ENCODE measurements at places on chromosomes 5 and 9. TPM values are rescaled to one million over a fixed set of nuclear protein-coding genes. Genes with fewer than 3 reads are reported as not detected.

DNA sequence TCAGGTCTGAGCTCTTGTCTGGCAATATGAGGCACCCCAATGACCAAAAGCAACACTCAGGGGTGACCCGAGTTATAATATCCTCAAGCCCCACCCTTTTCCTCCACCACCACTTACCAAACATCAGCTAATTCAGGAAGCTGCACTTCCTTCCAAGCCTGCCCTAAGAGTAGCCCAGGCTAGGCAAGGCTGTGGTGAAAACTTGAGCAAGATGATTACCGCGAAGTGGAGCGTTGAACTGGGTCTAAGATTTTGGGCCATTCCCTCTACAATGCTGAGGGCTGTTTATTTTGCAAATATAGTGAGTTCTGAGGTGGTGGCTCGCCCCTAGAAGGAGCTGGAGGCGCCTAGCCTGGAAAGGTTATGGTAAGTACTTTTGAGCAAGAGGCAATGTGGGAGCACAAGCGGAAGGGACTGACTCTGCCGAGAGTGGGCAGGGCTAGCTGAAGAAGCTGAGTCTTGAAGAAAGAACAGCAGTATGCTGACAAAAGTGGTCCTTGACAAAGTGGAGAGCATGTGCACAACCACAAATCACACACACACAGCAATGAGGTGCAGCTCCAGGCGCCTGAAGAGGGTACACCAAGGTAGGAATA lies at the start of gene HK3:
HK3 (minus strand) TSS at position 51 of the 596 bp plus-strand sequence. CDS start 3,187 bp downstream, outside the sequence.
- DNase-seq = no peak

DNA sequence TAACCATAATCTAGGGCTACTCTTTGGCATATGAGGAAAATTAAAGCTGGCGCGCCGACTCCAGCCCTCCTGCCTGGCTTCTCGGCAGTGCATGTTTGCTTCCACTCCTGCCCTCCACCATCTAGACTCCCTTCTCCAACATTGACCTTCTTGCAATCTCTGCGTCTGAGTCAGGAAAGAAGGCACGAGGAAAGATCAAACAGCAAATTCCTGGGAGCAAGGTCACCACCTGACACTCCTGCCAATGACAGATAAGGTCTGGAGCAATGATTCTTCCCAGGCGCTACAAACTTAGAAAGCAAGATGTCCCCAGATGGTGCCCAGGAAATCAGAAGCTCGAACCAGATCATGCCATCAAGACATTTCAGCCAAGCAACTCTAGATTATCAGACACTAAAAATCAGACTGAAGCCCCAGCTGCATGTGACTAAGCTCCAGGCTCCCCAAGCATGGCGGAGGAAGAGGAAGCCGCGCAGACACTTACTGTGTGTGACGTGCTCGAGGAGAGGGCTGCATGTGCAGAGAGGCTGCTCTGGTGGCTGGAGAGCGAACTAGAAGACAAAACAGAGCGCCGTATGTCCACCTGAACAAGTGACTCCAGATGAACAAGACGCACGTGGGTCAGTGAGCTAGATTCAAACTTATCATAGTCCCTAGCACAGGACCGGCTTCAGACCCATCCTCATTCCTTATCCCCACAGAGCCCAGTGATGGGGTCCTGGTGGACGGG lies 115.3 kb downstream of the UBE2R2 start:
- no peak for DNase-seq

GRCh38 chr5:73183000-73183399 lies 10.0 kb downstream of the TMEM174 start:
- DNase-seq = no peak

DNA sequence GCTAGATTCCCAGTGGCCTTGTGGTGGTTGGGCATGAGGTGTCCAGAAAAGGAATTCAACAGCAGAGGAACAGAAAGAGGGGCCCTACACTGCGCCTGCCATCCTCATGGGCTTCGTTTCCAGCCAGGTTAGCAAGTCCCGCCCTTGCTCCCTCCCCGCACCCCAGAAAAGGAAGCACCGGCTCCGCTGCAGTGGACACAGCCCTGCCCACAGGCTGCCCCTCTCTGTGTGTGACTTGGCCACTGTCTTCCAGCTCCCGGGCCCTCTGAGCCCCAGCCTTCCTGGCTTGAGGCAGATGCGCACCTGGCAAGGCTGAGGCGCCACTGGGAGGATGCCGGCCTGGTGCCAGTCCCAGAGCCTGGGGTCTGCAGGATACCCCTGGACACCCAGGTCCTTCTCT lies 305.0 kb upstream of the IRX4 start:
- DNase-seq = no peak

DNA sequence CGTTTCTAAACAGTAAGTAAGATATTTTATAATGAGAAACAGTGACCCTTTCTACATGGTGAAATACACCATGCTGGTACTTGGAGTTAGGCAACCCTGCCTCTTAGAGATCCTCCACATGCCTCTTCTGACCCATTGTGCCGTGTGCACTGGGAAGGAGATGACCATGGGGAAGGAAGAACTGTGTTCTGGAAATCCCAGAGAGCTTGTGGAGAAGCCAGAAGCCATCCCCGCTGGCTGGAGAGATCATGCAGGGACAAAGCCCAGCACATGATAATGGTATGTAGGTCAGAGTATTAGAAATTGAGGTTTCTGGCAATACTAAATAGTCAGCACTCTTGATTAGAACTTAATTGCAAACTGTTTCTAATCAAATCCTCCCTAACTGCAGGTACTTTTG lies 307.3 kb downstream of the FBXL7 start:
- no peak for DNase-seq

- no peak for DNase-seq
Measured at GRCh38 chr5:151219789-151220188, 4.1 kb downstream of the CCDC69 start.

- no peak for DNase-seq
Measured at GRCh38 chr5:179876610-179876952, 18.0 kb upstream of the MRNIP start.

DNA sequence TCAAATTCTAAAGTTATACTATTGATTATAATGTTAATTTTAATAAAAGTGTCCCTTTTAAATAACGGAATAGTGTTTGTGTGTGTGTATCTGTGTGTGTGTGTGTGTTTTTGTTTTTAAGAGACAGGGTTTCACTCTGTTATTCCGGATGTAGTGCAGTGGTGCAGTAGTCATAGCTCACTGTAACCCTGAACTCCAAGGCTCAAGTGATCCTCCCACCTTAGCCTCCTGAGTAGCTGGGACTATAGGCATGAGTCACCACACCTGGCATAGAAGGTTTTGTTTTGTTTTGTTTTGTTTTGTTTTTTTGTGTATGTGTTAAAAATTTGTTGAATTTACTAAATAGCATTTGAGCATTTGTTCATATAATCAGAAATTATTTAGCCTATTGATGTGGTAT lies 64.6 kb downstream of the YTHDC2 start:
- no peak for DNase-seq

DNA sequence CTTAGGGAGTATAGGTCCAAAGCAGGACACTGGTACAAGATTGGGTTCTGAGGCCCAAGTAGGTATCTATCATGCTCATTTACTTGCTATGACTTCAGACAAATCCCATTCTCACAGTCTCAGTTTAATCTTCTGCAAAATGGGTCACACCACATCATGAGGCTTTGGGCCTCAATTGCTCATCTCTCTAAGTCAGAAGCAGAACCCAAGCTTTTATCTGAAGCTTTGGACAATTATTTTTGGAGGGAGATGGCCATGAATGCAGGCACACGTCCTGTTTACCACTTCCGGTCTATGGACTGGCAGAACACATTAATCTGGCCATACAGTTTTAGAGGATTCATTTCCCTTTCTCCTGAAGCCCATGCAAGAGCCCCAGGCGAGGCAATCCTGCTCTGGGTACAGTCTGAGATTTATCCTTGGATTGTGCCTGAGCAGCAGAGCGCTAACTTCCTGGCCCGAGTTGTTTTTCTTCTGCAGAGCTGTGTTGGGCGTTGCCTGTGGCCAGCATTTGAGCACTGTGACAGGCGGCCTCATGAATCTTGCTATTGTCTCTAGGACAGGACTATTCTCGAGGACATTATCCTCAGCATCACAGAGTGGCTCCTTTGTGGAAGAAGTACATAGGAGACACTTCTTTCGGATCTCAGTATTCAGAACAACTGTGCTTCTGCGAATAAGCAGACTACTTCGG lies 16.1 kb downstream of the SLC22A4 start:
- no peak for DNase-seq

- no peak for DNase-seq
Measured at GRCh38 chr9:10146517-10147331, 466.1 kb downstream of the PTPRD start.

DNA sequence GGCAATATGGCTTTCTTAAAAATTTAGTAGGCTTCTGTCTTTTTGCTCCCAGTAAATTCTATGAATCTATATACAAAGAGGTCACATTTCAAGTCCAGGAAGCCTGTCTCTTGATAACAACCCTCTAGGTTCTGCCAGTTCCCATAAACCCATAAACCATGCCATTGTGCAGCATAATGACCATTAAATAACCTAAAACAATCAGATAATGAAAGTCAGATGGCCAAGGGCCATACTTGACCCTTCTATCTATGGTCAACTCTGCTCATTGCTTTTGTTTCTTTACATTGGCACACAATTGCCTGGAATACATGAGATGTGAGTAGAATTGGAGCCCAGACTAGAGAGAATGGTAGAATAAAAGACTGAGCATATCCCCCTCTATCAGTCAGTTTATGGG lies 305.4 kb upstream of the KIF2A start:
- no peak for DNase-seq

GRCh38 chr9:15101095-15101494 lies 190.9 kb upstream of the FREM1 start:
- no peak for DNase-seq

DNA sequence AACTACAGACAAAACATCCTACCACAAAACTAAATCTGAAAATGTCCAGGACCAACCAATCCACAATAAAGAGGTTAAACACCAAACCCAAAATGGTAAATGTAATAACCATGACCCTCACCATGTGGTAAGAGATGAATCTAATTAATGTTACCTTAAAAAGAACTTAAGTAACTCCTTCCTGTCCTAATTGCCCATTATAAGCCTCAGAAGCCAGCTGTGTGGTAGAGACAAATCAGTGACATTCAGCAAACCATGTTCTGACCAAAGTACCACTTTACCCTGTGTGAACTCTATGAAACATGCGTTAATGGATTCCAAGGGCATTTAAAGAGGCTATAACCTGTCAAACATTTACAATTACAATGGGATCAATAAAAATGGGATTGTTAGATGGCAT lies 25.0 kb downstream of the LPAR1 start:
- no peak for DNase-seq

DNA sequence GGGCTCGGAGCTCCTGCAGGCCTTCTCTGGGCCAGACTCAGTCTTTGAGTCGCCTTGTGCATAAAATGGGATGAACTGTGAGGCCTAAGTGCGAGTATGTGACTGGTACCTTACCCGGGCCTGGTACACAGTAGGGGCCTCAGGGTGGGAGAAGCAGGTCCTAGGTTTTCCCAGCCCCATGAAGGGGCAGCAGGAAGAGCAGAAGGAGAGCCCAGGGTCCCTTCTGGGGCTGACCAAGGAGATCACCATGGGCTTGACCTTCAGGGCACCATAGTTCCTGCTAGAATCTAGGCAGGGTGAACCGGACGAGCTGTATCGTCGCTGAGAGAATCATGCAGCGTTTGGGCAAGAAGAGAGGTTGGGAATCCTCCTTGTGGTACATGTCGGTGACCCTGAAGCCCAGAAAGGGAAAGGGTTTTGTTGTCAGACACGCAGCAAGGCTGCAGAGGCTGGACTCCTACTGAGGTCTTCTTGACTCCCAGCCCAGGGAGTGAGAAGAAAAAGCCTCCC lies 373 bp upstream of the PHYKPL start:
- no peak for DNase-seq

DNA sequence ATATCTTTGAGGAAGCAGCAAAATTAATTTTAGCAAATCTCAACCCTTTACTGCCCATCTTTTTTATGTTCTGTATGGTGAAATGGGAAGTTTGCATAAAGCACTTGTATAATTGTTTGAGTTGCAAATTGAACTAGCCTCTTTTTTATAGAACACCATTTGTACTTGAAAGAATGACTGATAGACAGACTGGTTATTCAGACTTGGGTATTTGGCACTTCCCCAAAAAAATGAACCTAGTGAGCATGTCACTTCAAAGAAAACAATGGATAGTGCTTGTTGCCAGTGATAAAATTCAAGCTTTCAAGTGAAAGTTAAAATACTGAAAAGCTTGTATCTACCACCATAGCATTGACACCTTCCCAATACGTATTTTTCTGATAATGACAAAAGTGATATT lies 115.8 kb downstream of the ERCC6L2 start:
- no peak for DNase-seq

DNA sequence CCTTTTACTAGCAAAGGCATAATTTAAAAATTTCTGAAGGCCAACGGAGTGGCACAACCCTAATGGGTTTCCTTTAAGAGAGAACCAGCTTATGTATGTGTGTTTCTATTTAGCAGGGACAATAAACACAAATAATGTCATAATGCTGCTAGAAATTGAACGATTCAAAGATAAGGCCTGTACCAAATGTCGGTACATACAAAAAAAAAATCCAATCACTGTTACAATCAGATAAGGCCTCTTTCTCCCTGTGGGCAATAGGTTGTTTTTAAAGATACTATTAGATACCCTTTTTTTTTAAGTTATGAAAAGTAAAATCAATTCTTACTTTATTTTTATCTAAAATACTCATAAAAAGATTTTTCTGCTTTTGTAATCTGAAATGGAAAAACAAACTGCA lies 821.0 kb downstream of the PRELID2 start:
- no peak for DNase-seq

DNA sequence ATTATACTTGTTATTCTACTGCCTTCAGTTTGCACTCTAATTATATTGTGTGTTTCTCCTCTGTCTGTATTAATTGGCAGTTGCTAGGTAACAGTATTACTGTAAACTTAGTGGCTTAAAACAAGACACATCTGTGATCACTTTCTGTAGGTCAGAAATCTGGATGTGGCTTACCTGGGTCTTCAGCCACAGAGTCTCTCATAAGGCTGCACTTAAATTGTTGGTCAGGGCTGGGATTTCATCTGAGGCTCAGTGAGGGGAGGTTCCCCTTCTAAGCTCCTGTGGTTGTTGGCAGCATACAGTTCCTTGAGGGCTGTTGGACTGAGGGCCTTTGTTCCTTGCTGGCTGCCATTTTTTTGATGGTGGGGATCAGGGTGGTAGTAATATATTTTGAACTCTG lies 68.8 kb downstream of the SLC44A1 start:
- DNase-seq = no peak

GRCh38 chr5:53642061-53642460 lies 81.6 kb downstream of the NDUFS4 start:
- DNase-seq = no peak

- DNase-seq = peak; percentile 60
Measured at GRCh38 chr5:160188141-160189015, 40.9 kb upstream of the FABP6 start.

- no peak for DNase-seq
Measured at GRCh38 chr9:86639899-86640379, 285.7 kb upstream of the TUT7 start.

COL15A1 gene
- 30.8 TPM for polyA plus RNA-seq

DIRAS2 gene
- not detected for polyA plus RNA-seq

SAPCD2 gene
- 0.22 TPM for polyA plus RNA-seq

GABRB2 gene
- polyA plus RNA-seq = 0.04 TPM

ZFP37 gene
- 1.1 TPM for polyA plus RNA-seq

RUSC2 gene
- polyA plus RNA-seq = 23.8 TPM

SPTLC1 gene
- polyA plus RNA-seq = 34.8 TPM

ADAMTS6 gene
- polyA plus RNA-seq = 0.72 TPM

SLC34A1 gene
- not detected for polyA plus RNA-seq

WNT8A gene
- not detected for polyA plus RNA-seq

ADAMTS13 gene
- polyA plus RNA-seq = 0.64 TPM

LCN1 gene
- not detected for polyA plus RNA-seq

HCN1 gene
- polyA plus RNA-seq = not detected

ESM1 gene
- polyA plus RNA-seq = 0.82 TPM

ZSWIM6 gene
- polyA plus RNA-seq = 3.8 TPM

HAVCR2 gene
- polyA plus RNA-seq = 0.80 TPM

P4HA2 gene
- 44.3 TPM for polyA plus RNA-seq

COX7C gene
- polyA plus RNA-seq = 1,942 TPM
